ENCODE measurements at places on chromosomes 3 and 15.

GRCh38 chr15:28106294-28107110 lies 7.4 kb upstream of the OCA2 start:
- DNase-seq, result no peak

DNA sequence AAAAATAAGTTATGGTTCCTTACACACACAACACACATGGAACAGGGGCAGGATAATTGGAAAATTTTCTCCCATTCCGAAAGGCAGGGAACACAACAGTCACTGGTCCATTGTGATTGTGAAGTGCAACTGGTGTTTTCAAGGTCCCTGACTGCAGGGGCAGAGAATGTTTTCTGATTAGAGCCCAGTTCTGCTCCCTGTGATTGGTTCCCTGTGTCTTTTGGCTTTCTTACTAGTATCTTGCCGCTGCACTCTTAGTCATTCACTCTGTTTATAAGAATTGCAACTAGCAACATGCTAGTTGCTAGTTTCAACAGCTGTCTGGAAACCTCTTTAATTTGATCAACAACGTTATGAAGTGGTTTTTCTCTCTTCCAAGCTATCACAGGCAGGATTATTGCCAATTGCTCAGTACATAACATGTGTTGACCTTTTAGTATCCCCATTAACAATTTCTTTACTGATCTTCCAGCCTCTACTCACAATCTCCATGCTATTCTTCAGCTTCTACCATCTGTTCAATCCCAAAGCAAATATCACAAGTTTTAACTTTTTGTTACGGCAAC lies 177.5 kb downstream of the EPHA6 start:
- no peak for DNase-seq

DNA sequence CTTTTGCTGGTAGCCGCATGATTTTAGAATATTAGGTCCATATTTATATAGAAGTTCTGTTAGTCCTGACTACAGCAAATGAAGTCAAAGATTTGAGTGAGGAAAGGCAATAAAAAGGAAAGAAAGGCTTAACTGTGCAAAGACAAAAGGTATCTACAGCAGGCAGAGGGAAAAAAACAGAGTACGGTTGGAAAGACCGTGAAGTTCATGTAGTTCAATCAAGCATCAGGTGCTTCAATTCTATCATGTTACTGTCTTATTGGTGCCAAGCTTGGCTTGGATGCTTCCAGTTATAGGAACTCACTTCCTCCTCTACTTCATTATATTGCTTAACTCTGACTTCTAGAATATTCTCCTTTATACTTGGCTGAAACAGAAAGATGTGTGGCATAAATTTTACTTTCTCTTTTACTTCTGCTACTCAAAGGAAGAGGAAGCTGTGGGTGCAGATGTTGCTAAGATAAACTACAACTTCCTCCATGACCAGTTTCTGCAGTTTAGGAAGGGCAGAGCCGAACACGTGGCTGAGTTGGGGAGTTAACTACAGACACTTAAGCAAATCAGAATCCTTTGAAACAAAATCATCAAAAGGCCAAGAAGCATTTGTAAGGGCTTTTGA lies 72.6 kb upstream of the ZBED2 start:
- DNase-seq, result no peak

DNA sequence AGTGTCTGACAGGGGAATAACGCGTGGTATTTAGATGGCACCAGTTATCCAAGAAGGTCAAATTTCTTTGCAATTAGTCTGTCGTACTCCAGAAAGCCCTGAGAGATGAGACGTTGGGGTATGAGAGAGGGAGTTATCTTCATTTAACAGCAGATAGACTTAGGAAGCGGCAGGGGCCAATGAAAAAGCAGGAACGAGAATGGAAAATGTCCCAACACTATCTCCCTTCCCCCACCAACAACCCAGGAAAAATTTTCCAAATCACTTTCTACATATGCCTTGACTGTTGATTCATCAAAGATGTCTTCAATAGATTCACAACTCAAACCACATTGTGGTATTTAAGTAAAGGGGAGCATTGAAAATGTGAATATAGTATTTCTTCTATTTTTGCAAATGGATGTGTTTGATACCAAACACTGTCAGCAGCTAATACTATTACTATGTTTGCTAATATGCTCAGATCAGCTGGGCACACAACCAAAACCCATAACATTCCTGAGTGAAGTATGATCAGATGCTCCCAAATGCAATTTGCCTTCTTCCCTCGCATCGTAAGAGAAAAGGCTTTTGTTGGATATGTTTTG lies 13.3 kb upstream of the GREM1 start:
- DNase-seq, result no peak

- no peak for DNase-seq
These were observed 25.3 kb upstream of the SLTM start for GRCh38 chr15:58958811-58959210.

DNA sequence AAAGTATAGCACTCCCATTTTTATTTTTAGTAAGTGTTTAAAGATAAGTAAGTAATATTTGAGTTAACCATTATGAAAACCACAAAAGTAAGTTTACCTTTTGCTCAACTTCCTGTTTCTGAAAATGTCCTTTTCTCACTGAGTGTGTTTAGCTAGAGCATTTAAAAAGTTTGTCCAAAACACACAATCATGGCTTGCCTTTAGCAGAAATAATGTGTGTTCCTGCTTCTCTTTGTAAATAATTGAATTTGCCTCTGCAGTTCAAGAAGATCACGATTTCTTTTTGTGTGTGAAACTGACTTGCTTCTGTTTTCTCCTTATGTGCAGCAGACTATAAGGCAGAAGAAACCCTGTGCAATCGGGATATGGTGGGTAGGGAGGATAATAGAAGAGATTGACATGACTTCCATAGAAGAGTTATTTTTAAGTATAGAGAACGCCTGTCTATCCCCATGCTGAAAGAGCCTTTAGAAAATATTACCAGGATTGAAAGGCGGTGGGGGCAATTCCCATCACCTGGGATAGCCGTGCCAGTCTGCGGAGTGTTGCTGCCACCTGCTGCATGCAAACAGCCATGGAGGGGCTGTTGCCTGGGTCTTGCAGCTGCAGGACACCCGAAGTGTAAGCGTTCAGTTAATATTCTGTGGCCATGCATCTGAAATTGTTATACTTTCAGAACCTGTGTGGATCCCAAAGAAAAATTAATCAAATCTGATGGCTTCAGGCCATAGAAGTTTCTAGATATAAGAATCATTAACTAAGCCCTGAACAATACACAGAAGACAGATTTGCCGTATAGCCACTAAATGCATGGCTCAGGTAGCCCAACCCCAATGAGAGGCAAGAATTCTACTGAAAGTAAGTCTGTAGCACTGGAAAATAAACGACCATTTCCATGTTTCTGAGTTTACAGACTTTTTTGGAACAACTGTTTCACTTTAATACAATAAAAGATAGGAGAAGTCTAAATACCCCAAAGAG lies 2.4 kb upstream of the CD96 start:
- DNase-seq, result peak; percentile 21

DNA sequence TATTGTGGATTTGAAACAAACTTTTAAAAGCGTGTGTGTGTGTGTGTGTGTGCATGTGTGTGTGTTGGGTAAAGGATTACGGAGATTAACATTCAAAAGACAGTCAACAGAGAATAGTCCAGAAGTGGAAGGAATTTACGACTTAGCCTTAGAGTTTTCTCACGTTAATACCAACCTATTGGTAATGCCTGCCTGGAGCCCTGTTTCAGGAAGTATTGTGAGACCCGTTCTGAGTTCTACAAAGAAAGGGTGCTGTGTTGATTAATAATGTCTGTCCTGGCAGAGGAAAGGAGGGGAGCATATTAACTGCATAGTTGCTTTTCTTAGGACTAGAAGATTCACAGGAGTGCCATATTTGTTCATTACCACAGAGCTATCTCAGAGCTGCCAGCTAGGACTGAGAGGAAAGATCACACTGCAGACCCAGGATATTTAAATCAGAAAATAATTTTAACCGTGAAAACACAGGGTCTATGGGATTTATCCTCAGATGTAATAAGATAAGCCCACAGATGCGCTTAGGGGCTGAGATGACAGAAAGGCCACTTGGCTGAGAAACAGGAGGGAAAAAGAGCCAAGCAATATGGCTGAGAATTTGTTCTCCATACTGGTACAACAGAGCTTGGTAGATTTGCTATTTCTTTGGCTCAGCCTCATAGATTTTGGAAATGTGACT lies 40.5 kb upstream of the FRMD4B start:
- DNase-seq, result no peak

DNA sequence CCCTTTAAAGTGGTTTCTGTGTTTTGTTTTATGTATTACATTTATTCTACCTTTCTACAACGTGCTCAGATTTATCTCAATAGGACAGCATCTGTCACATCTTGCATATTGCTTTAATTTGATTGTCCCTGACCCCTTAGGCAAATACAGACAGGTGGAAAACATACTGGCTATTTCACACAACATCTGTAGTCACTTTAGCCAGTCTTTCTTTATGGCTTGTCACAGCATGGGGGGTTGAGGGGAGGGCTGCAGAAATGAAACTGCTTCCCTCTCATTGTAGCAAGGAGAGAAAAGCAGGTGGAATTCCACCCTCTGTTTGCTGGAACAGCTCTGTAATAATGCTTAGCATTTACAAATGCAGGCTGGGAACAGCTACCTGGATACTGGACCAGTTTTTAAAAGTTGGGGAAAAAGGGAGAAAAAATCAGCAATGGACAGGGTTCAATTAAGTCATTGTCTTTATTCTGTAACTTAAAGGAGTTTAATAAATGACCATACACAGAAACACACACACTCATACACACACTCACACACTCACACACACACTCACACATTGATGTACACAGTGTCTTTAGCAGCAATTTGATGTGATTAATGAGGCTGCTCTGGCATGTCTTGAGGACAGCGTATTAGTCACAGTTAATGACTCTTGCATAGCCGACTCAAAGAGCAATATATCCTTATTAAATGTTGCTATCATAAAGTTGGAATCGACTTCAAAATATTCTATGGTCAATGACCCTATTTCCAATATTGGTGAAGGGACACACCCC lies 283.7 kb upstream of the GBE1 start:
- DNase-seq, result no peak

GRCh38 chr15:40693904-40694687 lies 878 bp upstream of the RAD51 start:
- no peak for DNase-seq

DNA sequence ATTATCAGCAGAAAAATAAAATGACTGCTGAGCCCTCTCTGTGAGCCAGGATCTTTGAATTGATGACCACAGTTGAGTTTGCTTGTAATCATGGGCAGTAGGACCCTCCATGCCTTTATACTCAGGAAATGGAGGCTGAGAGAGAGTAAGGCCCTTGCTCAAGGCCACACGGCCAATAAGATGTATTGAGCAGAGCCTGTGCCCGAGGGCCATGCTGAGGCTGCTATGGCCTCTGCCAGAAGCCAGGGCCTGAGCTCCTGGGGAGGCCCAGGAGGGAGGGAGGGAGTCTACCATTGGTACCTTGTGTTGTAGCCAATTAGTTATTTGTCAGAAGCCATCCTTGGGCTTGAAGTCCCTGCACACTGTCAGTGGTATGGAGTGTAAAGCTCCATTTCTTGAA lies 151.4 kb downstream of the DNAJB8 start:
- no peak for DNase-seq

DNA sequence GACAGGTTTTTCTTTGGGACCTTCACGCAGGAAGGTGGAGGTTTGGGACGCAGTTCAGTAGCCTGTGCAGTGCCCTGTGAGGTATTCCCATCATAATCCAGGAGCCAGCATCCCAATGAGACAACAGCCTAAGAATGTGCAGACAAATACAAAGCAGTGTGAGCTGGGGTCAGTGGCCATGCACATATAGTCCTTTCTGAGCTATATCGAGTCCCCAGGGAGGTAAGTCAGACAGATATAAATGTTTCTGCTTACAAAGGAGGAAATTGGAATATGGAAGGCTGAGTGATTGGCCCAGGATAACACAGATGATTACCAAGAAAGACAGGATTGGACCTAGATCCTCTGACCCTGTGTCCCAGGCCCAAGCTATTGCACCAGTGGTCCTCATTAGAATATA lies 216.6 kb upstream of the TRIM42 start:
- no peak for DNase-seq

- DNase-seq, result no peak
These were observed 38.9 kb upstream of the DCLK3 start for GRCh38 chr3:36803091-36803791.

- DNase-seq, result peak; percentile 78
These were observed 378.7 kb upstream of the TGFBR2 start for GRCh38 chr3:30227571-30228301.

- no peak for DNase-seq
These were observed 4.4 kb upstream of the BRPF1 start for GRCh38 chr3:9727041-9727595.

- no peak for DNase-seq
These were observed 115.8 kb downstream of the NEK10 start for GRCh38 chr3:27253391-27253790.

DNA sequence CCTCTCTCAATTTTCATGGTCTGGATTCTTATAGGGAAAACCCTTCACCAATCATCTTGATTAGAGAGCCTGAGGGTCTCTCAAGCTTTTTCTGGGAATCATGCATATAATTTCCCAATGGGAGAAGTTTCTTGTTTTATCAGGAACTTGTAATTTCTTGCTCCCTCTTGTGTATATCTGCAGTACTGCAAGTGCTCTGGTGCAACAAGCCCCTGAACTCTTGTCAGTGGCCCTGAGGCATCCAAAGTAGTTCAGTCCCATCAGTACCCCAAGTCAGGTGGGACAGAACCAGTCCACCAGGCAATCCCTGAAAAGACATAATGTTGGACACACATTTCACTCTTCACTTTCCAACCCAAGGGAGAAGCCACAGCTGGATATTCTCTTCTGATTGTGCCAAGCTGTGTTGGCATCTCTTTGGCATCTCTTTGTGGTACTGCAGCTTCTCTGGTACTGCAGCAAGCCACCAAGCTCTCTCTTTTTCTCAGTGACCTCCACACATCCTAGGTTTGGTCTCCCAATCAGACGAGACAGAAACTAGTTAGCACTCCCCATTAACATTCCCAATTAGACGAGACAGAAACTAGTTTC lies 214.5 kb downstream of the ZIC4 start:
- peak; percentile 69 for DNase-seq

DNA sequence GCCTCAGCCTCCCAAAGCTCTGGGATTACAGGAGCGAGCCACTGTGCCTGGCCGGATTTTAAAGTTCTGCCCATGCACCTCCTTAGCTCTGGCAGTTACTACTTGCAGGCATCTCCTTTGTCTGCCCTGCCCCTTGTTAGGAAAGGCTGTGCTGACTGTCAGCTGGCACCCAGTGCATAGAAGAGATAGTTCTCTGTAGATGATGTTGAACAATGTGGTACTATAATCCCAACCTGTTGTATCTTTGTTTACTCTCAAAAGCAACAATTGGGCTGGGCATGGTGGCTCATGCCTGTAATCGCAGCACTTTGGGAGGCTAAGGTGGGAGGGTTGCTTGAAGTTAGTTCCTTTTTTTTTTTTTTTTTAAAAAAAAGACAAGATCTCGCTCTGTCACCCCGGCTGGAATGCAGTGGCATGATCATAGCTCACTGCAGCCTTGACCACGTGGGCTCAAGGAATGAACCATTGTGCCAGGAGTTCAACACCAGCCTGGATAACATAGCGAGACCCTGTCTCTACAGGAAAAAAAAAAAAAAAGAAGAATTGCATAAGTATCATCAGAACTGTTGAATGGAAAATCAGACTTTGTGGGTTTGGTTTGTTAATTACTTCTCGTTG lies 30.6 kb downstream of the FLNB start:
- DNase-seq, result no peak
